Adrenal gland (tissue), 19 donors: ENCODE measurements at places on chromosomes 4 and X. TPM values are rescaled to one million over a fixed set of nuclear protein-coding genes. Genes with fewer than 3 reads are reported as not detected.

GRCh38 chrX:130975947-130976346, 72.9 kb upstream of the ENOX2 start:
- peaks cover 22% of the 10 kb centered on the region for H3K27me3 ChIP-seq
- peak; percentile 41 for DNase-seq
- H3K27ac ChIP-seq = no peak overlapping the region
- H3K36me3 ChIP-seq = no peaks in the 10 kb centered on the region
- H3K4me1 ChIP-seq = no peaks in the 10 kb centered on the region

GRCh38 chr4:105965183-105965800, 70.0 kb downstream of the NPNT start:
- H3K36me3 ChIP-seq = no peaks in the 10 kb centered on the region
- H3K4me1 ChIP-seq = peaks cover 7% of the 10 kb centered on the region
- no peak for DNase-seq
- H3K4me3 ChIP-seq = no peak overlapping the region
- no peak overlapping the region for H3K27ac ChIP-seq

- H3K27me3 ChIP-seq = peaks cover 3% of the 10 kb centered on the region
- H3K4me1 ChIP-seq = no peaks in the 10 kb centered on the region
- no peaks in the 10 kb centered on the region for H3K36me3 ChIP-seq
- H3K4me3 ChIP-seq = no peak overlapping the region
- no peak overlapping the region for H3K27ac ChIP-seq
These were observed 24.1 kb downstream of the PHEX start for GRCh38 chrX:22056235-22056634.

DNA sequence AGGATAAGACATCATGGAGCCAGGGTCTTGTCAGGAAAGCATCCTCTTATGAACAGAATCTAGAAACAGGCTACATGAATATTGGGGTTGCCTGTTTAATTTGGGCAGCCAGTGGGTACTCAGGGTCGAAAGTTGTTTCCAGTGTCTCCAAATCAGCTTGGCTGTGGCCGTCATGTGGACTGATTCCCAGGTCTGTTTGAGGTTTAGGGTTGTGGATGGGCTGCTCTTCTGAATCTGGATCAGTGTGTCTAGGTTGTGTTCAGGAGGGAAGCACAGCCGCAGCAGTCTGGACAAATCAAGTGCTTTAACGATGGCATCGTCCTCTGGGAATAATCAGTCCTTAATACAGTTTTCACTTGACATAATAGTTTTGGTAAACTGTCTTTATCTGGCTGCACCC, 94.3 kb downstream of the GATB start:
- H3K27ac ChIP-seq = no peak overlapping the region
- no peak for DNase-seq
- no peaks in the 10 kb centered on the region for H3K36me3 ChIP-seq
- no peak overlapping the region for H3K4me3 ChIP-seq
- no peaks in the 10 kb centered on the region for H3K27me3 ChIP-seq

DNA sequence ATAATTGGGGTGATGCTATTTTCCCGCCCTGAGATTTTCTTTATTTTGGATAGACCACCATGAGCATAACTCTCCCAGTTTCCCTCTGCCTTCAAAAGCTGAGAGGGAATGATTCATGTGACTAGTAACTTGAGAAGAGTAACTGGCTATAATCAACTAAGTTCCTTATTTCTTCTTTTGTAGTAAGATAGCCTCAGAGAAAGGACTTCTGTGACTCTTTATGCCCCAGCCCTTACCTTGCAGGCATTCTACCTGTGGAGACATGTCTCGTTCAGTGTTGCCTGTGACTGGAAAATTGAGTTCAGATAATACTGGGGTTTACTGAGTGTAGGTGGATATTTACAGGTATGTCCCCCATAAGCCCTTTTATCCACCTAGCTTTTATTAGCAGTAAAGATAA, 715.4 kb upstream of the HS3ST1 start:
- no peaks in the 10 kb centered on the region for H3K27me3 ChIP-seq
- H3K4me3 ChIP-seq = no peak overlapping the region
- DNase-seq = no peak
- no peaks in the 10 kb centered on the region for H3K4me1 ChIP-seq
- no peak overlapping the region for H3K27ac ChIP-seq

The GABRA4 gene
- not detected for total RNA-seq

The GAB3 gene
- total RNA-seq = 1.9 TPM

The CT83 gene
- total RNA-seq = not detected

DNA sequence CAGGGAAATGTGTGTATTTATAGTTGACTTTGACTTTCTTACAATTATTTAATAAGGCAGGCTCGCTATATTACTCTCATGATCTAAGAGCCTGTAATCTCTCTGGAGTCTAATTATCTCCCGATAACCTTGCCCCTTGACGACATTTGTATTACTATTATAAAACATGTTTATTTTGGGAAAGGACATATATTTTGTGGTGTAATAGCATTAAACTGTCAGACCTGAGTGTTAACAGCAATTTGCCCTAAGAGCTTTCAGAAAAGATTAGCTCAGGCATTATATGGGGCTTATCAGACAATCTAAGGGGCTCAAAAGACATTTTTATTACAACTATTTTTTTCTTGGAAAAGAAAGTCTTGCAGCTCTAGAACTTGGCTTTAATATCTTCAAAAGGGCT, 427.9 kb upstream of the SLIT2 start:
- H3K4me1 ChIP-seq = no peaks in the 10 kb centered on the region
- no peaks in the 10 kb centered on the region for H3K36me3 ChIP-seq
- no peak overlapping the region for H3K27ac ChIP-seq
- H3K27me3 ChIP-seq = no peaks in the 10 kb centered on the region

- DNase-seq = no peak
- H3K27me3 ChIP-seq = no peaks in the 10 kb centered on the region
- H3K4me1 ChIP-seq = no peaks in the 10 kb centered on the region
- H3K27ac ChIP-seq = no peak overlapping the region
- no peak overlapping the region for H3K4me3 ChIP-seq
These were observed 40.4 kb upstream of the MAPK10 start for GRCh38 chr4:86400216-86400615.

The PCDH11X gene
- total RNA-seq = 0.27 TPM

The PASD1 gene
- total RNA-seq = not detected

DNA sequence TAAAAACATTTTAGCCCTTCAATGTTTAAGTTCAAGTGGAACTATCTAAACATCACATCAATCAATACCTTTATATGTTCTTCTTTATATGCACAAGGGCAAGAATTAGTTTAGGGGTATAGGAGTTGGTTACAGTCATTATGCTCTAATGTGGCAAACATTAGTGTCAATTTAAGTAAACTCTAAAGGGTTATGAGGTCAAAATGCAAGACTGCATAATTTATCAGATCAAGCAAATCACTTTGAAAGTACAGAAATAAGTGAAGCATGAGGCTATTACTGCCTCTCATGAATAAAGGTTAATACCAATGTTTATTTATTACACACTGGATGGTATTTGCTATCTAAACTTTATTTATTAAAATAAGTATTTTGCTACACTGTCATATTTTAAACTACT, 59.7 kb downstream of the MAB21L2 start:
- no peak overlapping the region for H3K27ac ChIP-seq
- H3K27me3 ChIP-seq = no peaks in the 10 kb centered on the region
- H3K4me3 ChIP-seq = no peak overlapping the region

DNA sequence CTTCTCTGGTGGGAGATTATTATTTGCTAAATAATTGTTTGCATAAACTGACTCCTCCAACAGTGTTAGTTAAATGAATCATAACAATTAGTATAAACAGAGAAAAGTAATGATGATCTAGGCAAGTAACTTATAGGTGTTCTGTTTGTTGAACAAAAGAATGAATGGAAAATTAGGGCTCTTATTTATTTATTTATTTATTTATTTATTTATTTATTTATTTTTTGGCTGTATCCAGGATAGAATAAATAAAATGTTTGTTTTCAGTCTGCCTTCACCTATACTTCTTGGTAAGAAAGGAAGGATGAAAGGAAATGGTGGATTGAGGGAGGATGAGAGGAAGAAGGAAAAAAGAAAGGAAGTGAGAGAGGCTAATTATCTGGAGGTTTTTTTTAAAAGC, 561.6 kb upstream of the MAGEB2 start:
- no peak overlapping the region for H3K27ac ChIP-seq
- H3K27me3 ChIP-seq = no peaks in the 10 kb centered on the region
- H3K36me3 ChIP-seq = no peaks in the 10 kb centered on the region
- DNase-seq = no peak
- no peaks in the 10 kb centered on the region for H3K4me1 ChIP-seq
- no peak overlapping the region for H3K4me3 ChIP-seq
